ENCODE measurements at places on chromosomes 4 and X. TPM values are rescaled to one million over a fixed set of nuclear protein-coding genes. Genes with fewer than 3 reads are reported as not detected.

Gene RRH
- 0.07 TPM for total RNA-seq

Gene GLRB
- 4.8 TPM for total RNA-seq

Gene SRPK3
- 0.07 TPM for total RNA-seq

Gene GPRASP1
- 1.1 TPM for total RNA-seq

DNA sequence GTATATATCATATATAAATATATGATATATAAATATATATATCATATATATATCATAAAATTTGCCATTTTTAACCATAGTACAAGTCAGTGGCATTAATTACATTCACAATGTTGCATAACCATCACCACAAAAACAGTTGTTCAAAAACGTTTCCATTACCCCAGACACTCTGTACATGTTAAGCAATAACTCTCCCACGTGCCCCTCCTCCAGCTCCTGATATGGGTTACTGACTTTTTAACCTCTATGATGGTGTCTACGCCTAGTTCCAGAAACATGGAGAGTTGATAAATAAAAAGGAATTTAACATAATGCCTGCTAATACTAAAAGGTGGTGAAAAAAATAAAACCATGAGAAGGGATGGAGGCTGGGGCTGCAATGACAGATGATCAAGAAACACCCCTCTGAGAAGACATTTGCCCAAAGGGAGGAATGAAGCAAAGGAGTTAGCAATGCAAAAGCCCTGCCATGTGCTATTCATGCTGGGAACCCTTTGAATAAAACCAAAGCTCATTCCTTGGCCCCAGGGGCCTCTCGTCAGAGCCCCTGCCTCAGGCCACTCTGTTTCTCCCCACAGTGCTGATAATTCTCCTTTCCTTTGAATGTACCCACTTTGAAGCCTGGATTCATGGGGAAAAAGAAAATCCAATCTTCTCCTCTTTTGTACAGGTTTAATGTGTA lies 144.3 kb downstream of the NWD2 start:
- no peak for DNase-seq

- no peak for DNase-seq
These were observed 793 bp upstream of the DCUN1D4 start for GRCh38 chr4:51842167-51842553.

DNA sequence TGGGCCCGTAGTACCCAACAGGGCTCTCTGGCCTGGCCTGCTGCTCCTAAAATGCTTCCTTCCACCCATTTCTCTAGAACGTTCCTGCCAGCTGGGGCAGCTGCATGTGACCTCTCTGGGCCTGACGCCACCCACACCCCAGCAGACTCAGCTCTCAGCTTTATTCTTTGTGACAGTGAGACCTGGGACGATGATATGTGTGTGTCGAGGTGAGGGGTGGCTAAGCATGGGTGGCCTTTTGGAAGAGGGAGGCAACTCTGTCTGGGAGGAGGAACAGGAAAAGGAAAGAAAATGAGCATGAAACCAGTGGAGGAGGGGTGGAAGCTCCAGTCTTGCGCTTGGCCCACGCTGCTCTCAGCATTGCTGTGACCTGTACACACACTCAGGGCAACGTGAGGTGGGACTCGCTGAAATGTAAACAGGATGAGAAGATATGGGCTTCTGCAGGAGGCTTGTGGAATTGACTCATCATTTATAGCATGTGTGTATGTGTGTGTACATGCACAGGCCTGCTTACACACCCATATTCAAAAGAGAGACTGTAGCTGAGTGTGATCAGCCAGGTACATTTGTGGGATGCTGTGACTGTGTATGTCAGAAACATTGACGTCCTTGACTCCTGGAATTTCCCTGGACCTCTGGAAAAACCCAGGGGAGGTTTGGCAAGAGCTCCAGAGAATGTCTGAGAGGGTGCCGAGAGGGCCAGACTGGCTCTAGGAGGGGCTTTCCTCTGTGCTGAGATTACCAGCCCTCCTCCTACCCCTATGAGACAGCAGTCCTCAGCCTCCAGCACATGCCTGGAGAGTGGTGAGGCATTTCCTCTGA lies 137.9 kb downstream of the PJA1 start:
- DNase-seq = peak; percentile 49

DNA sequence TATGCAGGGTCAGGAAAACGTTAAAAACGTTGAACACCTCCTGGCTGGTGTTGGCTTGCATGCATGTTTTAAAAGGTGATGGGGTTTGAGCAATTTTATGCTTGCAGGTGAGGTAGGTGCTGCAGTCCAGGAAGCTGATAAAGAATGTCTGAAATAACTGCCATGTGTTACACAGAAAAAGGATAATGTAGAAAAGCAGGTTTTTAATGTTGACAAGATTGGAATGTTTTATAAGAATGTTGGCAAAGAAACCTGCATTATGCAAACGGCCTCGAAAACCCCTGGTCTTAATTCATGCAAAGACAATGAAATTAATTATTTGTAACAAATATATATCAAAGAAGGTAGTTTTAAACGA lies 723.7 kb upstream of the AGA start:
- DNase-seq = no peak

GRCh38 chrX:45715748-45716147 lies 515.1 kb upstream of the DIPK2B start:
- no peak for DNase-seq

- no peak for DNase-seq
These were observed 2.2 kb downstream of the CCNB3 start for GRCh38 chrX:50206753-50207152.

GRCh38 chr4:66169341-66169740 lies 499.1 kb upstream of the EPHA5 start:
- DNase-seq = no peak

DNA sequence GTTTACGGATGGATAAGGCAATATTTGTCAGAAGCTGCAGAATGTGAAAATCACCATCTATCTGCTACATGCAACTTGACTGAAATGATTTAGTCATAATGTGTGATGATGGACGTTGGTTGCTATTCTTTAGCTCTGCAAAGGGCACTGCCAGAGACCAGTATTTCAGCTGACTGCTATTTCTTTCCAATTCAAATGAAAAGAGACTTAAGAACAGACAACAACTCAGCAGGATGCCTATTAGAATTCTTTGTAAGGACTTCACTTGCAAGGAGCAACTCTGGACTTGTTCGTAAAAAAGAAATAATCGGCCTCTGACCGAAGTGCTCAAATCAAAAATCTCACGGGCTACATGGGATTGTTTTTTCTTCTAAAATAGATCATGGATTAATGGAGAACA lies 262.7 kb downstream of the DHX15 start:
- no peak for DNase-seq

DNA sequence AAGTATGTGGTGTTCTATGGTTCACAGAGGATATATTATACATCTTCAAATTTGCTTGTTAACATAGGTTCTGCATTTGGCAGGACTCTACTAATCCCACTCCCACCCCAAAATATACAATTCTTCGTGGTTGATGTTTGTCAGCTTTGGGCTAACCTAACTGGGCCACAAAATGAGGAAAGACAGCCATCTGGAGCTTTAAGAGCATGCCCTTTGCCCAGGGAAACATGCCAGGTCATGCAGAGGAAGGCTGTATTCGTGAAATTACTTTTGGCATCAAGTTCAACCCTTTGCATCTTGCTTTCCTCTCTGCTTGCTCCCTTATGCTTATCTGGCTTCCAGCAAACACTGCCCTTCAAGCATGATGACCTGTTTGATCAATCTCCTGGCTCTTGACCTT lies 46.8 kb upstream of the F9 start:
- DNase-seq = no peak

GRCh38 chr4:37728064-37728463 lies 41.9 kb upstream of the RELL1 start:
- no peak for DNase-seq

- no peak for DNase-seq
These were observed 34.8 kb downstream of the EGF start for GRCh38 chr4:109947457-109947856.

All from pulmonary artery endothelial cell (primary cell).